ENCODE measurements at places on chromosomes 16 and 17.

GRCh38 chr16:15492091-15492740, 57.8 kb downstream of the BMERB1 start:
- no peak for DNase-seq

DNA sequence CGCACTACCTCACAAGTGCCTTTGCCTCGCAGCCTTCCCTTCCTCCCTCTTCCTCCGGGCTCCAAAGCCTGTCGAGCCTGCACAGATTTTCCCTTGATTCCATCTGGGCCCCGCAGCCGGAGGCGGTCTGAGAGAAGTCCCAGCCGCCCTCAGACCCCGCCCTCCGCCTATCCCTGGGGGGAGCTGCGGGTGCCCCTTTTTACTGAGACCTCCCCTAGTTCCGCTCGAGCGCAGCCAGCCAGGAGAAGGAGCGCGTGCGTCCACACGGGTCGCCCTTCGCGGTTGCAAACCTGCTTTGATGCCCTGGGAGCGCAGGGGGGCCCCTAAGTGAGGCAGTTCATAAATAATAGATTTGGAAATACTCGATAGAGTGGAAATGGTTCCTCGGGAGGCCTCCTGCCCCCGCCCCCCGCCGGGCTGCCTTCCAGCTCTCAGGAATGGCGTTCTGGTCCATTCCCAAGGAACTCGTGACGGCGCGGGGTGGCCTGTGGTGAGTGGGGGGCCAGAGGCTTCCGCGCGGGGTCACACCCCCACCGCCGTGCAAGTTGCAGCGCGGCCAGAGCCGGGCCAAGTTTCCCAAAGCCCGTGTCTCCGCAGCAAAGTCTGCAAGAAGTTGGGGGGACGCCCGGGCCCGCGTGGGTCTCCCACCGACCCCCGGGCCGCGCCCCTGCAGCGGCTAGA, 610 bp downstream of the C16orf74 start:
- no peak for DNase-seq

DNA sequence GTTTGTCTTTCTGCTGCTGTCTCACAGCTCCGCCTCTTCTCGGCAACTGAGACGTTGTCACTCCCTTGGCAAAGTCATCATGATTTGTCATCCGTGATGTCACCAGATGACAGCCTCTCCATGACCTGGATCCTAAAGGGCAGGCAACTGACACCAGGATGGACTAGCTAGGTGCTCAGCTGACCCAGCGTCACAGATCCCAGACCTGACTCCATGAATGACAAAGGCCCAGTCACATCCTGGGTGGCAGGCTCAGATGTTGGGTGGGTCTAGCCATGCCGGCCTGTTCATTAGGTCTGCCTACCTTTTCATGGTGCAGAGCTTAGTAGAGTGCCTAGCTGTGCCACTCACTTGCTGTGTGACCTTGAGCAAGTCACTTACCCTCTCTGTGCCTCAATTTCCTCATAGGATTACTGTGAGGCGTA, 3.8 kb upstream of the TMEM238L start:
- DNase-seq, result no peak

DNA sequence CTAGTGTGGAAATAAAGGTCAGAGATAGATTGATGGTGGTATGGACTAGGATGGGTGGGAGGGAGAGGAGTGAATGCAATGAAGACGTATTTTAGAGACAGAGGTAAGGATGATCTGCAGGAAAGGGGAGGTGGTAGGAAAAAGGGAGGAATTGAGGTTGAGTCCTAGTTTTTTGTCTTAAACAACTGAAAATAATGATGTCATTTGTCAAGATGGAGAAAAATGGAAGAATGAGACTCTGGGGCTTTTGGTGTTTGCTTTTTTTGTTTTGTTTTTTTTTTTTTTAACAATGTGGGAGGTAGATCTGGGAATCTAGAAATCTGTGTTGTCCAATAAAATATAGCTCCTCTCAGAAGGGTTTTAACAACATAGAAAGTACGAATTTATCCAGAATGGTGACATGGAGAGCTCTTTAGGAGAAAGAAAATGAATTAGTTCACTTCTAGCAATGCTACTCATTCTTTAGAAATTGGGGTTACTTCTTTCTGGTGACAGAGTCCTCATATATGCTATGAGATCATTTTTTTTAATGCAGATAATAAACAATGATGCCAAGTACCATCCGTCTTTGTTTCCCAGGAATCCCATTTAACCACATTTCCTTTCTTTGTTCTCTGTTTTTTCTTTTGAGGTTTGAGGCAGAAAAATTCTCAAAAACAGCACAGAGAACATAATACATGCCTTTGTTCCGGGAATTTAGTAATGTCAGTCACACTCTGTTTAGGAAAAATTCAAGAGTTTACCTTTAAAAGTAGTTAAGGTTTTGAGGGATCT, 225.3 kb upstream of the COX10 start:
- DNase-seq, result no peak

GRCh38 chr17:44086364-44087311, 16.1 kb downstream of the G6PC3 start:
- DNase-seq, result peak; percentile 58

DNA sequence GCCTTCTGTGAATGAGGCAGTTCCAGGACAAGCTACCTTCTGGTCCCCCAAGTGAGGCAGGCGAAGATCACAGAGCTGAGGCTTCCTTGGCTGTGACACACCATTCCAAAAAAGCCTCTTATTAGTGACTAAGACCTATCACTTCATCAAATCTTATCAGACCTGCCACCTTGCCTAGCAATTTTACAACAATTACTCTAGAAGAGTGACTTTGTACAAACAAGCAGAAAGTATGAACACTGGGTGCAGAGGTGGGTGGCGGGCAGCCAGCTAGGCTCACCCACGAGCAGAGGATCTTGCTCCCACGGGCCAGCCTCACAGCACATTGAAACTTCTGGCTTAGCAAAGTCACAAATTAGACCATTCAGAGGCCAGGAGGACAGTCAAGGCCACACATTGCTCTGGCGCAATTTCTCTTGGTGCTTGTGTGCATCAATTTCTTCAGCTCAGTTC, 2.2 kb upstream of the ICAM2 start:
- no peak for DNase-seq

GRCh38 chr16:74734361-74735161, 33.9 kb upstream of the MLKL start:
- DNase-seq, result no peak

- DNase-seq, result no peak
Measured at GRCh38 chr16:89176147-89176690, 4.7 kb downstream of the CDH15 start.

DNA sequence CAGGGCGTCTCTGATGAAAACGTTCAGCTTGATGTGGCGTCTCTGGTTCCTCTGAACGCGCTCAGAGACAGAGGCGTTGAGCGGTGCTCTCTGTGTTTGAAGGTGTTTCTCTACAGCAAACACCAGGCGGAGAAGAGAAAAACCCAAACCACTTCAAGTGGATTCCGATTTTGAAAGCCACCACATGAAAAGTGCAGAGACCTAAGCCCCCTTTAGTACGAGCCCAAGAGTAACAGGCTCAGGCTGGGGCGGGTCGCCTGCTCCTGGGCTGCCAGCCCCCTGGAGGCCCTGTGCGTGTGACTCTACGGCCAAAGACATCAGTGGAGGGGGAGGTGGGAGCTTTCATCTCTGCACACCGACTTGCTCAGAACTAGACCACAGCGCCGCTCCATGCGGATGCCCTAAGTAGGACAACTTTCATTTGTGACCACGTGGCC, 328.4 kb downstream of the MAF start:
- DNase-seq, result peak; percentile 86

DNA sequence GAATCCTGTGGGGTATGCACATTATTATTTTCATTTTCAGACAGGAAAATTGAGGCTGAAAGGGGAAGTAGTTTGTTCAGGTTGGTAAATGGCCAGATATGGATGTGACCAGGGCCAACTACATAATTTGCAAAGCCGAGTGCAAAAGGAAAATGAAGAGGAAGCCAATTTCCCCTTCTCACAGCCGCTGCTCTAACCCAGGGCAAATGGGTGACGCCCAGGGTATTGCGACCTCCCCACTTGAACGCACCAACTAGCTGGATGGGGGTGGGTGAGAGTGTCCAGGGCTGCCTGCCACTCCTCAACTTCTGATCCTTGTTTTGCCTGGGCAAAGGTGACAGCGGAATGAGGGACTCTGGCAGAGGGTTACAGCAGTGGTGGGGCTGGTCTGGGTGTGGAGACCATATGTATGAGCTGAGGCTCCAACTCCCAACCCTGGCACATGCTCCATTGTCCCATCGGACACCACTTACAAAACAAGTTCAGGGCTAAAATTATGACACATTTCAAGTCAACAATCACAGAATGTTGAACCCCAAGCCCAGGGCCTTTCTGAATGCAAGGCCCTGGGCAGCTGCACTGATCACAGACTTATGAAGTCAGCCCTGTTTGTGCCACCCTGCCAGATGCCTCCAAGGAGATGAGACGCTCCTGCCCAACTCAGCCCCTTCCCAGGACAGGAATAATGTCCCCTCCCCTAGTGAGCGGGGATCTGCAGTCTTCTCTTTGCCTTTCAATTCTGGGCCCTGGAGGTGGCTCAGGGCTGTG, 1.7 kb downstream of the ANKRD40CL start:
- no peak for DNase-seq

DNA sequence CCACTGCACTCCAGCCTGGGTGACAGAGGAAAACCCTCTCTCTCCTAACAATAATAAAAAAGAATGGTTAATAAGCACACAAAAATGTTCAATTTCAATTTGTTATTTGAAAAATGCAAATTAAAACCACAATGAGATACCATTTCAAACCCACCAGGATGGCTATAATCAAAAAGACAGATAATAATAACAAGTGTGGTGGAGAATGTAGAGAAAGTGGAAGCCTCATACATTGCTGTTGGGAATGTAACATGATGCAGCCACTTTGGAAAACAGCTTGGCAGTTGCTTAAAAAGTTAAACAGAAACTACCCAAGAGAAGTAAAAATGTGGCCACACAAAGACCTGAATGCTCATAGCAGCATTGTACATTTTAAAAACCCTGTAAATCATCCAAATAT, 51.8 kb upstream of the MAP3K14 start:
- no peak for DNase-seq

GRCh38 chr17:57528058-57528451, 217.0 kb downstream of the CCDC182 start:
- no peak for DNase-seq

GRCh38 chr17:81346090-81346907, 49.0 kb upstream of the BAHCC1 start:
- peak; percentile 94 for DNase-seq

GRCh38 chr16:27749946-27750345, 200.0 kb downstream of the KATNIP start:
- no peak for DNase-seq

- no peak for DNase-seq
Measured at GRCh38 chr17:79048826-79049755, 25.1 kb downstream of the C1QTNF1 start.

- DNase-seq, result peak; percentile 94
Measured at GRCh38 chr17:1724351-1724868, at the start of gene WDR81. TSS of gene WDR81 (plus strand) at chr17:1724704. CDS start at chr17:1724960, 256 bp downstream.

DNA sequence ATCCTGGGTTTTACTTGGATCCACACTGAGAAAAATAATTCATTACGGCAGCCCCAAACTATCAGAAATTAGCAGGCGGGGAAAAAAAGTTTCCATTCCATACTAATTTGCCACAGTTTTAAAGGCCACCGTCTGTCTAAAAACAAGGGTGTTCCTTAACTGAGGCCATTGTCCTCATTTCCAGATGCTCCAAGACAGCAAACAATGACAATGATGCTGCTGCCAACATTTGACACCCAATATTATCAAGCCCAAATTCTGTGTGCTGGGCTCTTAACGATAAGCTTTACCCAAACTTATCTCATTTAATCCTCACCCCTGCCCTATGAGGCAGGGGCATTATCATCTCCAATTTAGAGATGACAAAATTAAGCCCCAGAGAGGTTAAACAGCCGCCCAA, 26.3 kb downstream of the CUEDC1 start:
- no peak for DNase-seq

GRCh38 chr17:58703137-58703915, 10.9 kb downstream of the RAD51C start:
- no peak for DNase-seq

GRCh38 chr17:68963958-68964357, 8.8 kb upstream of the ABCA8 start:
- no peak for DNase-seq

DNA sequence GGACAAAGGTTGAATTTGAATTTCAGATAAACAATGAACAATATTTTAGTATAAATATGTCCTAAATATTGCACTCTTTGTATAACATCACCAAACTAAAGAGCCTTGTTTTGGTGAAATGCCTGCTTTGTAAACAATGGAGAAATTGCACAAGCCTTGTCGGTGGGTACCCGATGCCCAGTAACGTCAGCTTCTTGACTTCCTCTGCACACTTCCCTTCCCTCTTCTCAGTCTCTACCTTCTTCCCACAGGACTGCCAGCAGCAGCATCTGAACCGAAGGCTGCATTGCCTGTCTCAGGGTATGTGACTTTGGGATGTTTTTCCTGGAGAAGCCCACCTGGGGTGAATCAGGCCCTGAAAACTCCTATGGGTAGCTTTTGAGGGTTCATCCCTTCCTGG, 113.9 kb downstream of the UTP18 start:
- DNase-seq, result no peak

DNA sequence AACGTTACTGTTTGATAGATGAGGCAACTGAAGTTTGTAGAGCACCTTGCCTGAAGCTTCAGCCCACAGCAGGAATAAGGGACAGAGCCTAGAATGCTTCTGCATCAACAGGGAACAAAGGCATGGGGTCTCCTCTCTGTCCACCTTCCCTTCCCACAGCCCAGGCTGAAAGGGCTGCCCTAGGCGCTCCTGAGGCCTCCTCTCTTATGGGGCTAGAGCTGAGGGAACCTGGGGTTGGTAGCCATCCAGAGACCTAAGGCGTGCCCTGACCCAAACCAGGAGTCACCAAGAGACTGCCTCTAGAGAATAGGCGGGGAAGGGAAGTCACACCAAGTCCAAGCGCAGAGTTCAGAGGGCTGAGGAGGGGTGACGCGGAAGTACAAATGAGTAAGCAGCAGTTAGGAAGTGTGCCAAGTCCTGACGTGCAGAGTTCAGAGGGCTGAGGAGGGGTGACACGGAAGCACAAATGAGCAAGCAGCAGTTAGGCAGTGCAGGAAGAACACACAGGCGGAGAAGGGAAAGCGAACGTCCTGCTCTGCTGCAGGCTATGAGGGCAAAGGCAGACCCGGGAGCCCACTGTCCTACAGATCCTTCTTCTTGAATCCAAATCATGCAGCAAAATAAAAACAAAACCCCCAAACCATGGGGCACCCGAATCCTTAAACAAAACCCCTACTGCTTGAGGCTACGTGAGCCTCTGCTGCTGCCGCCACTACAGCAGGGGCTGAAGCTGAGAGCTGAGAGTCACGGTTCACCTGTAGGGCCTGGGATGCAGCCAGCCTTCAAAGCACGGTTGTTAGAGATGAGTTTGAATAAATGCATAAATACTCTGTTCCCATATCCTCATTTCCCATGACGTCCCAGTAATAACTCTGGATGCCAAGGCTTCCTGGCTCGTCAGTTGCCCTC, 2.7 kb upstream of the SPG7 start:
- DNase-seq, result peak; percentile 96

DNA sequence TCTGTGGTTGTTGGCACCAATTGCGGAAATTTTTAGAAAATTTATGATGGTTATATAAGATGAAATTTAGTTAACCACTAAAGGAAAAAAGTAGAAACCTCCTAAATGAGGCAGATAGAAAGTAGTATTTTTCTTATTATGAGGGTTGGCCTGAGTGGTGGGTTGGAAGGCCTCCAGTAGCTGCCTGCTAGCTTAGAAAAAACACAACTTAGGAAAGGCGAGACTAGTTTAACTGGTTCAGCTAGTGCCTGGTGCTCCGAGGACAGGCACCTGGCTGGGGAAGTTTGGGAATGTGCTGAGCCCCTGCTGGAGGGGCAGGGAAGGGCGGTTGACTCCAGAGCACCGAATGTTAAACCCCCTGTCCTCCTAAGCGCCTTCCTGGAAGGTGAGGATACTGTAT, 19.9 kb downstream of the LDHD start:
- DNase-seq, result no peak

GRCh38 chr17:16931318-16932060, 40.4 kb downstream of the TNFRSF13B start:
- DNase-seq, result no peak
